ENCODE measurements at places on chromosomes 3 and 15.

DNA sequence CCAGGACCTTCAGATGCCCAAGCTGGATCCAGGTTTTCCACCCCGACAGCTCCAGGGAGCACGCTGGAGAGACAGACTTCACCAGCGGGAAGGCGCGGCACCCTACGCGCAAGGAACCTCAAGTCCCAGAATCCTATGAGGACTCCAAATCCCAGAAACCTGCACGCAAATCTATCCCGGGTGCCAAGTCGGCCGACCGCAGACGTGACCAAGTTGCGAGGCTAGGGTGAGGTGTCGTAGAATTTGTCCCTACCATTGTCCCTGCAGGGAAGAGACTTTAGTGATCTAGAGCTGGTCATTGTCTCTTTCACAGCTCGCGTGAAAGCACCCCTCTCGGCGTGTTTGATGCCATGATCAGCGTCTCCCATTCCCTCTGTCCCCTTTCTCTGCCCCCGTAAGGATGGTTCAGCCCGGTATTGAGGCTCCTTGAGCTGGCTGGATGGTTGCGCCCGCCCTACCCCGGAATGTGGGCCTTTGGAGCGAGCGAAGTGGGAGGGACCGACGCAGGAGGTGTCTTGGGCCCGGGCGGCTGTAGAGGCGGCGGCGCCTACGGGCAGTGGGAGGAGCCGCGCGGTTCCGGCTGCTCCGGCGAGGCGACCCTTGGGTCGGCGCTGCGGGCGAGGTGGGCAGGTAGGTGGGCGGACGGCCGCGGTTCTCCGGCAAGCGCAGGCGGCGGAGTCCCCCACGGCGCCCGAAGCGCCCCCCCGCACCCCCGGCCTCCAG, at the start of gene PRKCI:
Gene PRKCI, plus strand, starts transcription at position 501 of the 723 bp plus-strand sequence. CDS start 246 bp downstream, outside the sequence.
- peaks cover 9% of the 10 kb centered on the region for H3K4me1 ChIP-seq
- peak within 1 kb of the TSS; percentile 81 for H3K27ac ChIP-seq
- no peaks in the 10 kb centered on the region for H3K27me3 ChIP-seq
- DNase-seq = peak; percentile 97
- no peaks in the 10 kb centered on the region for H3K36me3 ChIP-seq

DNA sequence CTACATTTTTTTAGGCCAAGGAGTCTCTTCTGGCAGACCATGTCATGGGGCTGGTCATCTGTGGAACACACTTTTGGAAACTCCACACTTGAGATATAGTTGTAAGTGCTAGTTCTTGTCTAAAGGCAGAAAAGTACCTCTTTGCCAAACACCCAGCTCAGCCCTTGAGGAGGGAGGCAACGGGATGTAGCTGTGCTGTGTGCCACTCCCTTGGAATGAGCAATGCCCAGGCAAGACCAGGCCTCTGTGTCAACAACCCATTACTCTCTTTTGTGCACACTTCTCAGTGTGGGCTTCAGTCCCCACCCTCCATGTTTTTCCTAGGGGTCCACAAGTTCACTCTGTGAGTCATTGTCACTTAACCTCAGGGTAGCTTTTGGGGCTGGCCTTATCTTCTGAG, 528.3 kb upstream of the CFAP20DC start:
- no peak overlapping the region for H3K4me3 ChIP-seq
- no peaks in the 10 kb centered on the region for H3K4me1 ChIP-seq
- no peak for DNase-seq
- no peaks in the 10 kb centered on the region for H3K27me3 ChIP-seq
- H3K36me3 ChIP-seq = no peaks in the 10 kb centered on the region

DNA sequence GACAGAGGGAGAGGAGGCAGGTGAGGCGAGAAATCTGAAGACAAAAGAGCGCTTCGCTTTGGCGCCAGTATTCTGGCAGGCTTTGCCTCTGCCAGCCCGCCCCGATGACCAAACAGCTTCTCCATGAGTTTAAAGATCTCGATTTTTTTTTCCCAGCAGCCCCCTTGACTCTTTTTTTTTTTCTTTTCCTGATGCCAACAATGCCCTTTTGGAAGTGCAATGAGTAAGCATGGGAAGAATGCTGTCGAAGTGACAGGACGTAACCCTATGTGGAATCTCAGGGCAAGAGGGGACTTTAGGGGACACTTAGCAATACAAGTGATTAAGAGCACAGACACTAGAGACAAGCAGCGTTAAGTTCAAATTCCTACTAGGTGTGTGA, 211.7 kb downstream of the FGF12 start:
- no peak overlapping the region for H3K27ac ChIP-seq
- DNase-seq = no peak
- peak overlapping the region; percentile 87 for H3K4me3 ChIP-seq

- no peaks in the 10 kb centered on the region for H3K36me3 ChIP-seq
- no peaks in the 10 kb centered on the region for H3K4me1 ChIP-seq
- no peaks in the 10 kb centered on the region for H3K27me3 ChIP-seq
- no peak for DNase-seq
- H3K27ac ChIP-seq = no peak overlapping the region
- H3K4me3 ChIP-seq = no peak overlapping the region
Measured at GRCh38 chr3:131694376-131694775, 191.6 kb upstream of the MRPL3 start.

- no peak overlapping the region for H3K4me3 ChIP-seq
- no peaks in the 10 kb centered on the region for H3K36me3 ChIP-seq
- H3K4me1 ChIP-seq = no peaks in the 10 kb centered on the region
Measured at GRCh38 chr15:87528873-87529272, 727.7 kb downstream of the NTRK3 start.

DNA sequence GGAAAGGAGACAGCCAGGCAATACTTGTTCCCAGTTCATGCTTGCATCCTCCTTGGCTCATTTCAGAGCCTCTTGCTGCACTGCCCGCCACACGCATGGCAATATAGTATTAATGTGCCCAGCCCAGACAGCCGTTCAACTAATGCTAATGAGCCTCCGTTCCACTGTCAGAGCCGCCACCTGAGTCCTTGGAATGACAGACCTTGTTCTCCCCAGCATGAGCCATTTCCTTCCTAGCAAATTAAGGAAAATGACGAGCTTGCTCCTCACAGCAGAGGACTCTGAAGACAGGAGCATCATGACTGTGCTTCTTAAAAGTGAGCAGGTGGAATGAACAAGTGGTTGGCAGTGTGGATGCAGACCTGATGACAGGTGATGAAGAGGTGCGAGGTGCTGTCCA, 10.8 kb upstream of the LRRC15 start:
- peaks cover 9% of the 10 kb centered on the region for H3K4me1 ChIP-seq
- no peak overlapping the region for H3K4me3 ChIP-seq
- no peak for DNase-seq
- peaks cover 20% of the 10 kb centered on the region for H3K27me3 ChIP-seq
- H3K27ac ChIP-seq = no peak overlapping the region

DNA sequence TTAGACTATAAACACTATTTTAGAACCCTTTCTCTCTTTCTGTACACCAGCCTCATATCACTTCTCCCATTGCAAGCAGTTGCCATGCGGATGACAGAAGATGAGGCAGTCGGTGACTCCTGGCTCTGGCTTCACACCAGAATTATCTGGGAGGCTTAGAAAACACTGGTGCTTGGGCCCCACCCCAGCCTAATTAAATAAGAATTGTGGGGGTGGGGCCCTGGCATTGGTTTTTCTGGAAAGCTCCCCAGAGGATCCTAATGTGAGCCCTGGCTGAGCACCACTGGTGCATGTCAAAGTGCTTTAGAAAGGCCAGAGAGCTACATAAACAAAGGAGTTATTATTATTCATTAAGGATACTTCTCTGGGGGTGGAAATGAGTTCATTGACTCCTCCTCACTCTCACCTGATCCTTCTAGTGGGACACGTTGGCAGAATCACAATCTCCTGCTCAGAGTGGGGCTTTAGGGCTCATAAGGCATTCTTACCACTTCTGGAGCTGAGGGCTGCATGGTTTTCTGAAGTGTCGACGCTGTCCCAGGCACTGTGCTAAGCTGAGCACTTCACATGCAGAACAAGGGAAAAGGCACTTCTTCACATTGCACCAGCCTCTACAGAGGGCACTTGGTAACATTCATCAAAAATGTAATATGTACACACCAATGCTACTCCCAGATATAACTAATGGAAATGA, 188.5 kb upstream of the TLE3 start:
- H3K4me3 ChIP-seq = no peak overlapping the region
- H3K36me3 ChIP-seq = no peaks in the 10 kb centered on the region
- H3K27ac ChIP-seq = no peak overlapping the region
- no peak for DNase-seq
- no peaks in the 10 kb centered on the region for H3K27me3 ChIP-seq

DNA sequence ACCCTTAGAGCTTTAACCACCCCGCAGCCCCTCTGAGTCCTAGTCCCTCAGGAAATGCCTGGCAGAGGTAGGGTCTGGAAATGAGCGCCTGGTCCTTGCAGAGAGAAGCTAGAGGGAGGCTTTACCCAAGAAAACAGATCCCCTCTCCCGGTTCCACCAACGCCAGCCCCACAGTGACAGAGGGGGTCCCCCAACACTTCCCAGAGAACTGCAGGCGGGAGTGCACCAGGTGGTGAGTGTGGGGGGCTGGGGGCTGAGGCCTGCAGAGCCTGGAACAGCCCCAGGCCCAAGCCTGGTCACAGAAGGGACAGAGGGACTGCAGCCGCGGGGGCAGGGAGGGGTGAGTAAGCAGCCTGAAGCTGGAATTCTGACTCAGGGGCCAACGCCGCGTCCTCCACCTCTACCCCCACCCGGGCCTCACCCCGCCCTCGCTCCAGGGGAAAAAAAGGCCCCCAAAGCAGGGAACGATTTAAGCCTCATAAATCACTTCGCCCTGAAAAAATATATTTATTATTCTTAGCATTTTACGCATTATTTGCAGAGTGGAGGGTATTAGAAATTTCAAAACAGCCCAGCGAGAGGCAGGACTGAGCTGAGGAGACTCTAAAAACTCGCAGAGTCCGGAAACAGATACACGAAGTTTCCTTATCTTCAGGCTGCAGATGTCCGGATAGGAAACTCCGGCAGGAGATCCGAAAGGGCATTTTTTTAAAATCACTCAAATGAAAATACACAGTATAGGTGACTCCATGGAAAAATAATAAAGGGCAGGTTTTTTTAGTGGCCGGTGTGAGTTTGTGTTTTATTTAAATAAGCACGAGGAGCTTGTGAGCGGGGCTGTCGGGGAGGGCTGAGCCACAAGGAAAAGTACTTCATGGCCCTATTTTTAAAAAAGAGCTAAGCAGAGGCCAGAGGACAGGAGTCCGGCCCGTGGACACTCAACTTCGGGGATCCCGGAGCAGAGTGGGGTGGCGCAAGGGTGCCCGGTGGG, 10.0 kb downstream of the GATA2 start:
- no peaks in the 10 kb centered on the region for H3K36me3 ChIP-seq
- H3K4me3 ChIP-seq = no peak overlapping the region
- peaks cover 7% of the 10 kb centered on the region for H3K4me1 ChIP-seq
- DNase-seq = no peak

DNA sequence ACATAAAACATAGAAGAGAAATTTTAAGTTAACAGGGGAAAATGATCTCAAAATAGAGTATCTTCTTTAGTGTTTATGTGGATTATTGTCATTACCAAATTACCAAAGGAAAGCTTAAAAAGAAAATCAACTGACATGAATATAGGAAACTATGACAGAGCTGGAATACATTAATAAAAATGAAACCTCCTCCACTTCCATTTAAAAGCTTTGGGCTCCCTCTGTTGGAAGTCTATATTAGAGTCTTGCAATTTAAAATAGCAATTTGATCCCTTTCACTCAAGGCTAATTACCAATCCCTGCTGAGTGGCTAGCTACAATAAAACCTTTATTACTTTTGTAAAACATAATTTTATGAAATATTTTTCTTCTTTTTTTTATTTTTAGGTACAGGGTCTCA, 61.4 kb upstream of the IMPG2 start:
- H3K27ac ChIP-seq = no peak overlapping the region
- no peaks in the 10 kb centered on the region for H3K27me3 ChIP-seq
- no peaks in the 10 kb centered on the region for H3K4me1 ChIP-seq
- DNase-seq = peak; percentile 6
- no peaks in the 10 kb centered on the region for H3K36me3 ChIP-seq

DNA sequence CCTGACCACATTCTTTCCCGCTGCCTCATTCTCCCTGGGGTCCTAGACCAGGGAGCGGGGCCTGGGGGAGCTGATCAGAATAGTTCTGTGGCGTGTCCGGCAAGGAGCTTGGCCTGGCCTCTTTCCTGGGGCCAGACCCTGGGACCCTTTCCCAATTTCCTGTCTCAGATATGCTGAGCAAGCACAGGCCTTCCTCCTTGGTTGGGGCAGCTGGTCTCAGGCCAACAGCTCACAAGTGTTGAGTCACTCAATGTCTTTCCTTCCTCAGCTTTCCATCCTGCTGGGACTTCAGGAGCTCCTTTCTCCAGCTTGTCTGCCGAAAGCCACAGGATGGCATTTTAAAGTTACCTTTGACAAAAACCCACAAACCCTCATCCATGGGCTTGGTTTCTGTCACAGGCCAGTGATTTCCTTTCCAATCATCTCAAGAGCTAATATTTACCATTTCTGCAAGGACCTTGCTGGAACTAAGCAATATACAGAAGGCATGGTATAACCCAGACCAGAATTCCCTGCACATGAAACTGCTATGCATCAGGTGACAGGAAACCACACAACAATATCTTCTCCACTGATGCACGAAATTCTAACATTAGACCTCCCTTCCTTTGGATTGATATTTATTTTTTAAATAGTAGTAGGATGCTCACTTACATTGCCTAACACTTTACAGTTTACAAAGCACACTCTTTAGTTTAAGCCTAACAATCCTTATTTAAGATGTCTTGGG, 19.5 kb upstream of the TIMP4 start:
- no peak overlapping the region for H3K4me3 ChIP-seq
- no peak overlapping the region for H3K27ac ChIP-seq
- DNase-seq = no peak

DNA sequence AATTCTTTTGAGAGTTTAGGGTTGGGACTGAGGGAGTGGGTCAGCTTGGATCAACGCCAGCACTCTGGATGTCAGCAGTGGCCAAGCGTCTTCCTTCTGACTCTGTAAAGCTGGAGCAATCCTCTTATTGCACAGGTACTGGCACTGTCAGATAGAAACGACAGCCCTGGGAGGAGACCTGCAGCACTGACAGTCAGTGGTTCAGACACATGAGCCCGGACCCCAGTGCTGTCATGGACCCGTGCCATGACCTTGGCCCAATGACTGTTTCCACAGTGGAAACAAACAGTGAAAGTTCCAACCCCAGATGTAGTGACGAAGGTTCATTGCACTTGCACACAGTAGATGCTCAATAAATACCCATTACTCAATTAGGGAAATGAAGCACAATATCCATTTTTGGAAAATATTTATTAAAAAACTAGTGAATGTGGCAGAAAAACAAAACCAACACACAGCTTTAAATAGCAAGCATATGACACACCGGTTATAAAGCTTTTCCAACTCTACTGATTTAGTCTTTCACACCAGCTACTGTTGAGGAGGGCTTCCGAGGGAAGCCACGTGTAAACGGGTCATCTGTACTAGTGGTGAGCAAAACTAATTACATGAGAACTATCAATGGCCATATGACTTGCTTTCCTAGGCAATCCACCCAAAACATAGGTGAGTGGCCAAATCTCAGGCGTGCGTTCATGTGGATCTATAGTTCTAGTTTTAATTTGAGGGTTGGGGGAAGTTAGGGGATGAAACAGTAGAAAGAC, 22.1 kb downstream of the SIAH2 start:
- H3K4me1 ChIP-seq = peaks cover 2% of the 10 kb centered on the region
- DNase-seq = no peak
- H3K27me3 ChIP-seq = no peaks in the 10 kb centered on the region
- peaks cover 7% of the 10 kb centered on the region for H3K36me3 ChIP-seq
- H3K27ac ChIP-seq = no peak overlapping the region

GRCh38 chr3:2945121-2945520, 165.1 kb downstream of the IL5RA start:
- H3K4me1 ChIP-seq = no peaks in the 10 kb centered on the region
- H3K27ac ChIP-seq = no peak overlapping the region
- no peak for DNase-seq
- H3K36me3 ChIP-seq = no peaks in the 10 kb centered on the region
- no peaks in the 10 kb centered on the region for H3K27me3 ChIP-seq

Data from neuronal stem cell (in vitro differentiated cells).